Left colon (tissue), 2 donors: ENCODE measurements at places on chromosomes 11 and 22. TPM values are rescaled to one million over a fixed set of nuclear protein-coding genes. Genes with fewer than 3 reads are reported as not detected.
A peak's percentile ranks its signal among the peaks of the same experiment; 100 is the strongest.

MUC2 gene
- 2,135 TPM for total RNA-seq

CHKB gene
- total RNA-seq, result 72.7 TPM

- DNase-seq, result no peak
Measured at GRCh38 chr11:30859669-30860068, 273.5 kb upstream of the MPPED2 start.

DNA sequence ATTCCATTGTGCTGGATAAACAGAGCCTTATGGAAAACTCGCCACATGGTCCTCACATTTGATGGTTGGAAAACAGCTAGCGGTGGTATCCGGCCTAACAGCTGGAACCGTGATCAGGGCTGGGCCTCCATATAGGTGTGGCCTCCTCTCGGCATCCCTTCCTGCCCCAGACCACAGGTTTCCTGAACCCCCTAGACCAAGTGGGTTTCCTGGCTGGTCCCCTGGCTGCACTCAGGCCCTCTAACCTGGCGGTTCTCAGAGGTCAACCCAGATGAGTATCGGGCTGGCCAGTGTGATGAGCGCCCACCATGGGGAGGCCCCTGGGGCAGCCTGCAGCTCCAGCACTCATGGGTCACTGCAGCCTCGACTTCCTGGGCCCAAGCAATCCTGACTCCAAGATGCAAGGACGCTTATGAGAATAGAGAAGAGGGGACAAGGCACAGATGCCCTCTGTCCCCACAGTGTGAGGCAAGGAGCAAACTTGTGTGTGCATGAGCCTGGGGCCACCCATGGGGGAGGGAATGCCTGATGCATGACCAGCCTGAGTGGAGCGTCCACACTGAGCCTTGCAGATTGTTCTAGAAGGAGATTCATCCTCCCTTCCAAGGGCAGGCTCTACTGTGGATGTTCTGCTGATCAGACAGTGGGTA, 53.4 kb upstream of the WNT7B start:
- peak; percentile 25 for DNase-seq

- peak; percentile 67 for DNase-seq
Measured at GRCh38 chr22:42683578-42684283, 34.5 kb upstream of the CYB5R3 start.

CCDC89 gene
- 4.3 TPM for total RNA-seq

OR4A47 gene
- not detected for total RNA-seq

GRCh38 chr11:2163428-2163978, 2.5 kb upstream of the INS start:
- DNase-seq, result no peak

PIH1D2 gene
- 0.92 TPM for total RNA-seq

DNA sequence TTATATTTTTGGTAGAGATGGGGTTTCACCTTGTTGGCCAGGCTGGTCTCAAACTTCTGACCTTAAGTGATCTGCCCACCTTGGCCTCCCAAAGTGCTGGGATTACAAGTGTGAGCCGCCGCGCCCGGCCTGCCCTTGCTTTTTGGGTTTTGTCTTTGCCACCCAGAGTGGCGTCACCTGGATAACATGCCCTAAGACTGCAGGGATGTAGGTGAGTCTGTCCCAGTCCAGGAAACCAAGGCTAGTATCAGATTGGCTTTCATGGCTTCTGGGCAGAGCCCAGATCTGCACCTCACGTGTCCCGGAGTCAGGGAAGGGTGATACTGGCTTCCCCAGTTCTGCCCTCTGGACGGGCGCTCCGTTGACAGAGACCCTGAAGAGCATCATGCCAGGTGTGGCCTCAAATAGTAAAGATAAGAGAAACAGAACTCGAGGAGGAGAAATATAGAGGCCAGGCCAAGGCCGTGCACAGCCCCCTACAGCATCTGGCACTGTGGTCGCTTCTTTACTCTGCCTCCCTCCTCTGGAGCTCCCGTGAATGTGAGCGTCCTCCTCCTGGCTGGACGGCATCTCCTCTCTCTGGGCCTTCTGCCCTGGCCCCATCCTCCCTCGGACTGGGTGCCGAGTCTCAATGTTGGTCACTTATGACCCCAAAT, 7.8 kb upstream of the APOBEC3B start:
- no peak for DNase-seq

NPAS4 gene
- total RNA-seq, result 0.39 TPM

- DNase-seq, result no peak
Measured at GRCh38 chr22:26476705-26477340, 6.8 kb downstream of the HPS4 start.

PPP1CA gene
- total RNA-seq, result 214 TPM

TYR gene
- not detected for total RNA-seq

BIRC3 gene
- total RNA-seq, result 53.6 TPM

- no peak for DNase-seq
Measured at GRCh38 chr11:128390246-128390645, 197.1 kb downstream of the ETS1 start.

BARX2 gene
- total RNA-seq, result 31.3 TPM

DNA sequence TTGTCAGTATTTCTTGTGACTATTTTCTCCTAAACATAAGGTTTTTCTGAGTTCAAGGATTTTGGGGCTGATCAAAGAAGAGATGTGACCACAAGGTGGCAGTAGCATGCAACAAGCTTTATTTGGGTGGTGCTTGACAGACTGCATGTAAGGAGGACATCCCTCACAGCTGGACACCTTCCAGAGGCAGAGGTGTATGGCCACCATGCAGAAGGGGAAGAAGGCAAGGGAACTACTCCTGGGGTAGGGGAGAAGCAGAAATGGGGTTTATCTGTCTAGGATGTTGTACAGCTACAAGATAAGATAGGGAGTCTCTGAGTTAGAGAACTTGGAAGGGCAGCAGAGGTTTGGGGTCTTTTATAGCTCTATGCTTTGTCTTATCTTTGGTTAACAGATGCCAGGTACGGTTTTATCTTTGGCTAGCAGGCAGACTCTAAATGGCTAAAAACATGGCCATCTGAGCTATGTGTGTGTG, 5.1 kb upstream of the BIRC2 start:
- DNase-seq, result peak; percentile 74

- no peak for DNase-seq
Measured at GRCh38 chr22:41550952-41551491, 6.8 kb upstream of the POLR3H start.

DEFB131B gene
- total RNA-seq, result not detected

- DNase-seq, result no peak
Measured at GRCh38 chr11:60288531-60288930, 8.1 kb downstream of the MS4A4A start.

RIMBP3C gene
- total RNA-seq, result not detected

GRCh38 chr22:40511604-40512003, 124.9 kb downstream of the MRTFA start:
- DNase-seq, result no peak

GRCh38 chr11:5460983-5461621, 12.0 kb downstream of the OR51I2 start:
- no peak for DNase-seq

LSP1 gene
- total RNA-seq, result 28.6 TPM

PANX3 gene
- not detected for total RNA-seq

IFITM5 gene
- not detected for total RNA-seq

DNA sequence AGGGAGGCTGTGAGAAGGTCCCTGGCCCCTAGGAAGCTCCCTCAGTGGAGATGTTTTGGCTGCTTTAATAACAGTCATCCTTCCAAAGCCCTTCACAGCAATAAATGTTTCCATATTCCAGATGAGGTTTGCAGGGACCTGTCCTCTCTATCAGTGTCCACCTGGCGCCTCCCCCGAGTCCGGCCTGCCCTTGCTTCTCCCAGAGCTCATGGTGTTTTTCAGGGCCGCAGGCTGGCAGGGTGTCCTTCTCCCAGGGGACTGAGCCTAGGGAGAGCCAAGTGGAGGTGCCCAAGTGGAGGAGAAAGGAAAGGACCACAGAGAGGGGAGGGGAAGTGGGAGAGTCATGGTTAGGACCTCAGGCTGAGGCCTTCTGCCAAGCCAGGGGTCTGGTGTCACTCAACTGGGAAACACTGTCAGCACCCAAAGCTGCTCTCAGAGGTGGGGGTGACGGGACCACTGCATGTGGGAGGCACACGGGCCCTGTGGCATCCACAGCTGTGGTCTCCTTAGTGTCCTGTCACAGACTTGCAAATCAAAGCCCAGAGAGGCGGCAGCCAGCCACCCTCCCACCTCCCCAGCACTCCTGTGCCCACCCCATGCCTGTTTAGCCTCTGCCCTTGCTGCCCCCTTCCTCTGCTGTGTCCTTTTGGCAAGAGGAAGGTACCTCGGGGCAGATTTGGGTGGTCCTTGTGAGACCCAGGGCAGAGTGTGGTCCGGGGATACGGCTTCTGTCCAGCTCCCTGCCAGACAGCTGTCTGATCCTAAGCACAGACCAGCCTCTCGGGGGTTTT, 6.4 kb downstream of the DERL3 start:
- no peak for DNase-seq

DNA sequence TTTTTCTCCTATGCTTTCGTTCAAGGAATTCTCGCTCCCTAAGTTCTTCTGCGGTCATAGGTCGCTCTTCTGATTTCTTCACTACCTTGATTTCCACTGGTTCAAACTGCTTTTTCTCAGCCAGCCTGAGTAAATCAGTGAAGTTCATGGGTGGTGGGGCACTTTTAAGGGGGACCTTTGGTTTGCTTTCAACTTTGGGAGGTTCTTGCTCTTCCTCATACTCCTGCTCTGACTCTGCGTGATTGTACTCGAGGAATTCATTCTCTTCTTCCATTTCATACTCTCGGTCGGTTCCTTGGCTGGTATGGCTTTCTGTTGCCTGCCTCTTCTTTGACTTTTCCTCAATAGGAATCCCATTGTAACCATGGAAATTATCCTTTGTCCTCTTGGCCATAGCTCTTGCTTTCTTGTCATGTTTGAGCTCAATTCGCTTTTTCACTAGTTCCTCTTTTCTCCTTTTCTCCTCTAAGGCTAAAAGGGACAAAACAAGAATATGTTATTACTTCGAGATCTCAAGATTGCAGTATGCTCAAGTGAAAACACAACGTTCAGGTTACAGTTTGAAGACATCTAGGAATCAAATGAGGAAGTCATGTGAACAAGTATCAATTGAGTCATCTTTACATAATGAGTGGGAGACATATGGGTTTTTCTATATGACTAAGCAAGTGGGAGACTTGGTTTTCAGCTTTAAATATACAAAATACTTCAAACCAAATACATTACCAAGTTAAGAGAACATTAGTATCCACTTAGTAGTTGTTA, 16.2 kb downstream of the MISFA start:
- no peak for DNase-seq

KRTAP5-2 gene
- not detected for total RNA-seq

OR4D9 gene
- total RNA-seq, result not detected

C11orf52 gene
- total RNA-seq, result 10.1 TPM

DNA sequence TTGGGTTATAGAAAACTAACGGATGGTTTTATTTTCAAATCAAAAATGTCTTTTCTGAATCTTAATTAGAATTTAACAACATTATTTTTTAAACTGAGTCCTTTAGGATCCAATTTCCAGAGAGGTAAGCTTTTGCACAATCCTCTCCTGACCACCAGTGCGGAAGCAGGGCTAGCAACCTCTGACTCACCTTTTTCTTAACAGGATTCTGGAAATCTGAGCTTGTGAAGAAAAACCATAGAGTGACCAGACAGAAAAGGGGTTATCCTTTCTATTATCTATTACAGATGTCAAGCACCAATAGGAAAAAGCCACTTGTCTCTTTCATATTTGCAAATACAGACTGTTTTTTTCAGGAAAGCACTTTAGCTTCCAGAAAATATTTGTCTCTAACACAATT, 25.3 kb downstream of the ALG9 start:
- DNase-seq, result no peak

DNA sequence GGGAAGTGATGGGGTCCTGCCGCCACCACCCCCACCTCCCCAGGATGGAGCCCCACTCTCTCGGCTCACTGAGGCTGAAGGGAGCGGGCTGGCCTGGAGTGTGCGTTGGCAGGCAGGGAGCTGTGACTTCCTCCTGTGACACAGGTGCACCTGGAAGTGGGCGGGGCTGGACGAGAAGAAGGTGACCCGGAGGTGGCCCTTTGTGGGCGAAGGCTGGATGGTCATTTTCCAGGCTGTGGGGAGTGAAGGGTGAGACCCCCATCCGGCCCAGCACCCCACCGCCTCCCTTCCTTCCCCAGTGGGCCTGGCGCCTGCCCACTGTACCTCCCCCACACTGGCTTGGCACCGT, 15.3 kb downstream of the IL17REL start:
- DNase-seq, result peak; percentile 86
